ENCODE measurements at places on chromosomes 1 and 21.
A peak's percentile ranks its signal among the peaks of the same experiment; 100 is the strongest.

DNA sequence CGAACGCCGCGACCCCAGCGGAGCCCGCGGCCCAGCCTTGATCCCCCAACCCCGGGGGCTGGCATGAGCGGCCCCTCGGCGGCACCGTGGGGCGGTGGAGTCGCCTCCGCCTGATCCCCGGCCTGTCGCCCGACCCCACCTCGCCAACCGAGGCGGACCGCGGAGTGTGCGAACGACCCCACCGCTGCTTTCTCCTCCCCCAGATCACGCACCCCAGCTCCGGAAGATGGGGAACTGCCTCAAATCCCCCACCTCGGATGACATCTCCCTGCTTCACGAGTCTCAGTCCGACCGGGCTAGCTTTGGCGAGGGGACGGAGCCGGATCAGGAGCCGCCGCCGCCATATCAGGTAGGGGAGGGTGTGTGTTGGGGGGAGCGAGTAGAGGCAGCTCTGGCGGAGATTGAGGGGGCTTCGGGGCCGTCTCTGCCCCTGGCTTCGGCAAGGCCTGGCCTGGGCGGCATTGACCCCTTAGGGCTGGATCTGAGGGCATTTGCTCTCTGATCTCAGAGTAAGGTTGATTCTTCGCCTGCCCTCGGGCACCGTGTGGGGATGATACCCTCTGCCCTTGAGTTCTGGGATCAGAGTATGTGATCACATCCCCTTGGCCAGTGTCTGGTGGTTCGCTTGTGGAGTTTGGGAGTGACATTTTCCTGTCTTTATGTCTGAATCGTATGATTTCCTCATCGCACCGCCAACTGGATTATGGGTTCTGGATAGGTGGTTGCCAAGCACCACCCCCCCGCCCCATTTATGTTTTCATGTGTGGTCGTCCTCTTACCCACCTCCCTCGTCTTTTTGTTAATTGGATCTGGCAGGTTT, 668 bp downstream of the RNF11 start:
- DNase-seq, result peak; percentile 14

GRCh38 chr1:33399375-33399774, 31.5 kb downstream of the PHC2 start:
- DNase-seq, result no peak

- DNase-seq, result no peak
Observed at GRCh38 chr1:72986591-72987290, 704.4 kb upstream of the NEGR1 start.

- DNase-seq, result no peak
Observed at GRCh38 chr1:234782105-234782751, 172.2 kb upstream of the IRF2BP2 start.

DNA sequence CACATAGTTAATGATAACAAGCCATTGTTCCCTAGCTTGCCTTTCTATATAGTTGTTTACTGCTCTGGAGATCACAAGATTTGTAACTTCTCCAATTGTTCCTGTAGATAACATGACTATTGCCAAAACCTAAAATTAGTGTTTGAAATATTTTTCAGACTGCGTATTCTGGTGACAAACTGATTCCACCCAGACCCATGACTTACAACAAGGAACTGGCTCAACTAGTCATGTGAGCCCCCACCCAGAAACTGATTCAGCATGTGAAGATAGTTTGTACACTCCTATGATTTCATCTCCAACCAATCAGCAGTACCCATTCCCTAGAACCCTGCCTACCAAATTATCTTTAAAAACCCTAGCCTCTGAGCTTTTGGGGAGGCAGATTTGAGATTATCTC, 131.4 kb upstream of the BCL9 start:
- DNase-seq, result no peak

DNA sequence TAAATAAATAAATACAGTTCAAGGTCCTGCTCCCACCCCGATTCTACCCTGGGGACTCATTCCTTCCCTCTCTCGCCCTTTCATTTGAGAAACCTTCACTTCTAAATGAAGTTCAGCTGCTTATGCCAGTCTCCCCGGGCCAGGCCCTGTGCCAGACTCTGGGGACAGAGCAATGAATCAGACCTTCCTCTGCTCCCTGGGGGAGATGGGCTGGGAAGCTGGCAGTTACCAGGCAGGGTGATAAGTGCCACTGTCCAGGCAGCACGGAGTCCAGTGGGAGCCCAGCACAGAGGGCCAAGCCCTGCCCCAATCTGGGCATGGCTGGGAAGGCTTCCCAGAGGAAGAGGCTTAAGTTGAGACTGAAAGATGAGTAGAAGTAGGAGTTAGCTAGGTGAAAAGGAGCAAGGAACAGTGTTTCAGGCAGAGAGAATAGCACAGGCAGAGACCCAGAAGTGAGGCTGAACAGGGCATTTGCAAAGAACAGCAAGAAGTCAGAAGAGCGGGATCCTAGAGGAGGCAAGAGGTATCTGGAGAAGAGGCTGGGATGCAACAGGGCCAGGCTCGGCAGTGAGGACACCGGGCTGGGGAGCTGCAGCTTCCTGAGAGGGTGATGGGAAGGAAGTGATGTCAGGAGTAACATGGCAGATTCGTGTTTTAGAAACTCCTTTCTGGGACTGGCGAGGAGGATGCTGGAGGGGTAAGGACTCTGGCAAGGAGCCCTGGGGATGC, 13.5 kb downstream of the KCNQ4 start:
- DNase-seq, result no peak

DNA sequence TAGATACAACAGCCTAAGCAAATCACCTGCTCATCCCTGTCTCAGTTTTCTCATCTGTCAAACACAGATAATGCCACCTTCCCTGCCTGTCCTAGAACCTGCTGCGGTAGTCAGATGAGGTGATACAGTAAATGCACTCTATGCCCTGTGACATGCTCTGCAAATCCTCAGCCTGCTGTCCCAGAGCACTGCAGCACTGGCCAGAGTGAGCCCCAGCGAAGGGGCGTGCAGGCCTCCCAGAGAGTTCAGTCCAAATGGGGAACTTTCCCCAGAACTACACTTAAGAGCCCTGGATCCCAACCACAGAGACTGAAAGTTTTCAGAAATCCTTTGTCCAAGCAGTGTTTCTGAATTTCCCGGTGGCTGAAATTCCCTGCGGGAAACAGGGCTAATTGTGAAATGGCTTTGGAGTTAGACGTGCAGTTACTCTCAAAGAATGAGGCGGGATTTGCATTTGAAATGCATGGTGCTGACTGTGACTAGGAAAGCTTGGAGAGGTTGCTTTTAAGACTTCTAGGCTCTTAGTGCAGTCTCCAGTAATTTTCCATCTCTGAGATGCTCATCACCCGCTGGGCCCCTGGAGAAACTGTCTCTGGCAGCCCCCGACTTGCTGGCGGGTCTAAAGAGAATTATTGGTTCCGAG, 206.5 kb upstream of the AJAP1 start:
- DNase-seq, result no peak

- DNase-seq, result no peak
Observed at GRCh38 chr21:24403221-24403620, 1204.1 kb downstream of the MRPL39 start.

DNA sequence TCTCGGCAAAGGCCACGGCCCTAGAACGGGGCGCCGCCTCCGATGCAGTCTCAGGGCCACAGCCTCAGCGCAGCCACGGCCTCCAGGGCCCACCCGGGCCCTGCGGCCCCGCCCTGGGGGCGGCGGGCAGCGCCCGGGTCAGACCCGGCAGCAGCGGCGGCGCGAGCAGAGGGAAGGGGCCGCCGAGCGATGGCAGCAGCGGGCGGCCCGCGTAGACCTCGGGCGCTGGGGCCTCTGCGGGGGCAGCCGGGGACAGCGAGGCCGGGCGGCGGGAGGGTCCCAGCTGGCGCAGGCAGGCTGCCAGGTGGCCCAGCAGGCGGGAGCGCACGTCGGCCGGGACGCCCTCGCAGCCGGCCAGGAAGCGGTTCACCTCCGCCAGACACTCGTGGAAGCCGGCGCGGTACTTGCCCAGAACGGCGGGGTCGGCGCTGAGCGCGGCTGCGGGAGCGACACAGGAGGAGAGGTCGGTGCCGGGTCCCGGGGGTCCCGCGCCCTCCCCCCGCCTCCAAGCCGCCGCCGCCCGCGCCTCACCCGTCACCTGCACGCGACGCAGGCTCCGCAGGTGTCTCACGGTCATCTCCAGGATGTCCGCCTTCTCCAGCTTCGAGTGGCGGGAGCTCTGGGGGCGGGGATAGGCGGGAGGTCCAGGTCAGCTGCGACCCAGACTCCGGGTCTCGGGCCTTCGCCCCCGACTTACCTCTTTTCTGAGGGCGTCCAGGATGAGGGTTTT, 737 bp downstream of the HES4 start:
- no peak for DNase-seq

DNA sequence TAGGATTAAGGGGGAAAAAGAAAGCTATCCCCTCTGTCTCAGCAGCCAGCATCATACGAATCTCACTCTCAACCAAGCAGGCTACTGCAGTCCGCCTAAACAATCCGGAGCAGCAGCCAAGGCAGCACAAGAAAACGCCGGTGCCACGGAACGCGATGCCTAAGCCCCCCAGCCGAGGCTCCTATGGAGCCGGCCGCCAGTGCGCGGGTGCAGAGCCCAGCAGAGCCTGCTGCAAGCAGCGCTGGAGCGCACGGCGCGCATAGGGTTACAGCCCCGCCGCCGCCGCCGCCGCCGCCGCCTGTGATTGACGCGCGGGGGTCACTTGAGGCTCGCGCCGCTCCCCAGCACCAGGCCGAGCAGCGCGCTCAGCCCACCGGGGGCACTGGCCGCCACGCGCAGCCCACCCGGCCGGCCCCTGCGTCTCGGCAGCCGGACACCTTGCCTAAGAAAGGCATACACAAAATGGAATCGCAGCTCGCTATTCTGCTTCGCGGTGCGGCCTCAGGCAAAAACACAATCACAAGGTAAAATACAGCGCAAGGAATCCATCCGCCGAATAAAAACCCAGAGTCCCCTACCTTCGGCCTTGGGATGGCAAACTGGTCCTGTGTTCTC, 780 bp downstream of the HIVEP3 start:
- no peak for DNase-seq

- DNase-seq, result no peak
Observed at GRCh38 chr1:192284927-192285326, 31.9 kb upstream of the RGS21 start.

- no peak for DNase-seq
Observed at GRCh38 chr1:228077565-228078330, 4.8 kb upstream of the ARF1 start.

DNA sequence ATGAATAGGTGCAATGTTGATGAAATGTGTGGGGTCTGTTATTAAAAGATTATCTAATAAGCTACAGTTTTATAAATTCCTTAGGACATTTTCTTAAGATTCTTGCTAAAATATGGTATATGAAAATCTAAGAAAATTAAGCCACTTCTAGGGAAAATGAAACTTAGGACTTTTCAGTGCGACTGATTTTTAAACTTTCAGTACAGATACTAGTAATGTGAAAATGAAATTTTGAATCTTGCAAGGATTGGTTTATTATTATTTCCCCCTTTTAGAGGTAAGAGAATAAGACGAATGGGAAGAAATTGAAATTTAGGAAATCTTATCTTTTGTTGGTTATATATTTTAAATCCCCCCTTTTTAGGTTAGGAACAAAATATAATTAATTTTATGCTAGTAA, 16.4 kb downstream of the CAPZA1 start:
- no peak for DNase-seq

- no peak for DNase-seq
Observed at GRCh38 chr1:245691897-245692296, 537.1 kb downstream of the KIF26B start.

GRCh38 chr1:15574741-15575140, 10.1 kb downstream of the AGMAT start:
- DNase-seq, result no peak

DNA sequence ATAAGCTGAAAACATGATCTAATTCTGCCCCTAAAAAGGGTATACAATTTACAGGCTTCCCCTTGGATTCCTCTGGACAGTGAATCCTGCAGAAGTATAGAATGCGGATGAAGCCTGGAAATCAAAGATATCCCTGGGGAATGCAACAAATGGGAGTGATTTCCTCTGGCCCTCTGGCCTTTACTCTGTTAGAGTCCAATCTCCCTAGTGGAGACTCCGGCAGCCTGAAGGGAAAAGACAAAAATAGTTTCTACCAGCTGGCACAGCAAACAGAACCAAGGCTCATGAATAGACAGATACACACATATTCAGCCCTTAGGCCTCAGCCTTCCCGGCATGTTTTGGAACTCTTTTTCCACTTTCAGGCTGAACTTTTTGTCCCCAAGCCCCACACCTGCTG, 3.9 kb upstream of the LRRC52 start:
- no peak for DNase-seq

DNA sequence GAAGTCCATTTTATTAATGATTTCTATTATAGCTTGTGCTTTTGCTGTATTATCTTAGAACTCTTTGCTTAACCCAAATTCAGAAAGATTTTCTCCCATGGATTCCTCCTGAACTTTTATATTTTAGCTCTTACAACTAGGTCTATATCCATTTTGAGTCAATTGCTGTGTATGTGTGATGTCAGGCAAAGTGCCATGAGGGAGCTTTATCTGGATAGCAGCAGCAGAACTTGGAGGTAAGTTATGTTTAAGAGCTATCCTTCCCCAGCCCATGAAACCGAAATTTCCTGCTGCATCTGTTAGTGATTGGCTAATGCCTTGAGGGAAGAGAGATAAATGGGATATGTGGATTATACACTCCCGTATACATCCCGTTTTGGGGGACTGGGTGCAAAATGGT, 29.9 kb downstream of the ADAM30 start:
- DNase-seq, result no peak

GRCh38 chr1:45035631-45036301, 23.7 kb downstream of the UROD start:
- no peak for DNase-seq

GRCh38 chr1:200958597-200958996, 63.9 kb downstream of the INAVA start:
- DNase-seq, result no peak

DNA sequence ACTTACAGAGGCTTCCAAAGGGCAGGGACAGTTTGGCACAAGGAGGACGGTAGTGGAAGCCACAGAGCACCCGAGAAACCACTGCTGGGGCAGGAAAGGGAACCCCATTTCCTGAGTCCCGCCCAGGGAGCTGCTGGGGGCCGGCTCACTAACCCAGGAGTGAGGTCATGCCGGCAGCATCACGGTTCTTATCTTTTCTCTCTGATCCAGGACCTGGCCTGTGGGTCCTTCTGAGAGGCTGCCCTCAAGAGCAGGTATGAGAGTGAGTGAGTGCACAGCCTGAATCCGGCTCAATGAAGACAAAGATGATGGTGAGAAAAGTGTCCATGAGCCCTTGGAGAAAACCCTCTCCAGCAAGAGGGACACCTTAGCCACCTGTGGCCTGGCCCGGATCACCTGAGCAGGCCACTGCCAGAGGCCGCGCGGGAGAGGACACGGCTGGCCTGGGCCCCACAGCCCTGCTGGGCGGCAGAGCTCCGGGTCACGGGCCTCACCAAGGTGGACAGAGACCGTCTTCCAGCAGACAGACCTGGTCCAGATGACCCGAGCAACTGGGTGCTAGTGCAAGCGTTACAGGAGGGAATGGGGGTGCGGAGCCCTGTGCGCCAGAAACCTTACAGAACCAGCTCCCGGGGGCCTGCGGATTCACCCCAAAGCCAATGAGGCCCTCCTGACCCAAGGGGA, 94.9 kb downstream of the RIPK4 start:
- no peak for DNase-seq
